ENCODE measurements at places on chromosomes 7 and 10.

DNA sequence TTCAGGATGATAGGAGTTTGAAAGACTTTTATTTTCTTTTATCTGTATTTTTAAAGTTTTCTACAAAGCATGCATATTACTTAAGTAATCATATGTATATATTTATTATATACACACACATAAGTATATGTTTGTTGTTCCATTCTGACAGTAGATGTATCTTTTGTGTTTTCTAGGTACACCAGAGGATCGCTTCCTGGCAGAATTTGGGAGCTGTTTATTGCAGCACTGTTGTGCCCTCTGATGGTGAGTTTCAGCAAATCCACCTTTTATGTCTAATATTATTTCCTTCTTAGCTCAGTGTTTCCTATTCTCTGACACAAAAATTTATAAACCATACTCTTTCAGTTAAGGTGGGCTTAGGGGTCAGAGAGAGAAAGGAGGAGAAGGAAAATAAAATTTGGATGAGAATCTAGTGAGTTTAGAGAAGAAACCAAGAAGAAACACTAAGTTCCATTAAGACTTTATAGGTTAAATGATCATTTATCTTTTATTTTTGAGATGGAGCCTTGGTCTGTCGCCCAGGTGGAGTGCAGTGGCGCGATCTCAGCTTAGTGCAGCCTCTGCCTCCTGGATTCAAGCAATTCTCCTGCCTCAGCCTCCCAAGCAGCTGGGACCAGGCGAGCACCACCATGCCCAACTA lies 59.2 kb upstream of the OIT3 start:
- DNase-seq: peak; percentile 52

- DNase-seq: no peak
Observed at GRCh38 chr10:102434394-102435132, 2.2 kb upstream of the CUEDC2 start.

GRCh38 chr10:54478601-54479000 lies 322.4 kb downstream of the PCDH15 start:
- no peak for DNase-seq

DNA sequence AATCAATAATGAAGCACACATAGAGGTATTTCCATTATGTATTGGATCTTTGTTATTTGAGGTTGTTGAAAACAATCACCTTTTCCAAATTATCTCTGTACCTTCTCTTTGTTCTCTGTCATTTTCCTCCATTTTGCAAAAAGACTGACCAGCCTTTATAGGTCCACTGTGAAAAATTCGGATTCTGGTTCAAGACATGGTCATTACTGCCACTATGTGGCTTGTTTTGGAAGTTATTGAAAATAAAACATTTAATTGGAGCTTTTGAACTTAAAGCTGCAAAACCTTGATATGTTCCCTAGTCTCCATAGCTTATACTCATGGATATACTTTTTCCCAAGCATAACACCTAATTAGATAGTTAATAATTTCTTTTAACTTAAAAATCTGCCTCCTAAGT lies 1094.4 kb downstream of the NRG3 start:
- DNase-seq: peak; percentile 11

GRCh38 chr10:22851865-22852239 lies 76.0 kb upstream of the ARMC3 start:
- peak; percentile 40 for DNase-seq

DNA sequence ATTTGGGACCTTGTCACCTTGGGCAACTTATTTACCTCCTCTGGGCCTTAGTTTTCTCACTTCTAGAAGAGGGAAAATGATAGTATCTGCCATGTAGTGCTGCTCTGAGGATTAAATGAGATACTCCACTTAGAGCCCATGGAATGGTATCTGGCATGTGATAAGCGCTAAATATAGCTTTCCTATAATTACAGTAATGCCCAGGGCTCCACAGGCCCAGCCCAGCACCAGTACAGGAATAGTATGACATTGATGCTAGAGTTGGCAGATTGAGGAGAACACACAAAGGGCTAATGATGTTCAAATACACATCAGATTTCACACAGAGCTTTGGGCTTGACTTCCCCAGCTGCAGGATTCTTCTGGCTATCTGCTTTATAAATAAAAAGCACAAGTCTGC lies 34.9 kb downstream of the FAS start:
- no peak for DNase-seq

GRCh38 chr7:68529221-68529620 lies 1069.1 kb upstream of the AUTS2 start:
- DNase-seq: no peak

- no peak for DNase-seq
Observed at GRCh38 chr7:484356-485101, 35.1 kb downstream of the PDGFA start.

DNA sequence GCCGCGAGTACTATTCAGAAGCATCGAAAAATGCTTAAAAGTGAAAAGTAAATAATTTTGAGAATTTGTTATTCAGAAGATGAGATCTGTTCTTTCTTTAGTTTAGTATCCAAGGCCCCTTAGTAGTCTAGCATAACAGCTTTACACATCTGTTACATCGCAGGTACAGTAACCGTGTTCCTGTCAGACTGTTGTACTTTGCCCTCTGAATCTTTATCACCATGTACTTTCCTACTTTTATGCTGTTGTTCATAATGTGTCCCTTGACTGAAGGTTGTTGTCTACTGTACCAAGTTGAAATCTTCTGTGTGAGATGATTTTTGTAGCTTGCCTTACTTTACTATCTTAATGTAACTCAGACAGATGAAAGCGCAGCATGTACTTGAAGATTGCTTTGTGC lies 38.3 kb downstream of the WAC start:
- DNase-seq: no peak

DNA sequence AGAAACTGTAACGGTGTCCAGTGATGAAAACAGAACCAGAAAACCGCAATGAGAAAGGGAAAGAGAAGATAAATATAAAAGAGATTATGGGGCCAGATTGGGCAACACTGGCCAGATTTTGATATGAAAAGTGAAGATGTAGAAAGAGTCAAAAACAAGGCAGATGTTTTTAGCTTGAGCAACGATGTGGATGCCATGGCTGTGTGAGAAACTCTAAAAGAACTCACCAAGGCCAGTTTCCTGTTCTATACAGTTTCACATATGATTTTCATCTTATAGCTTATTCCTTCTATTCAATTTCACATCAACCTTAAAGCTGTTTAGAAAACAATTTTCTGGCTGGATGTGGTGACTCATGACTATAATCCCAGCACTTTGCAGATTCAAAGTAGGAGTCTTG lies 36.3 kb downstream of the CSTF2T start:
- no peak for DNase-seq

GRCh38 chr7:36440880-36441279 lies 51.2 kb downstream of the ANLN start:
- DNase-seq: peak; percentile 31

DNA sequence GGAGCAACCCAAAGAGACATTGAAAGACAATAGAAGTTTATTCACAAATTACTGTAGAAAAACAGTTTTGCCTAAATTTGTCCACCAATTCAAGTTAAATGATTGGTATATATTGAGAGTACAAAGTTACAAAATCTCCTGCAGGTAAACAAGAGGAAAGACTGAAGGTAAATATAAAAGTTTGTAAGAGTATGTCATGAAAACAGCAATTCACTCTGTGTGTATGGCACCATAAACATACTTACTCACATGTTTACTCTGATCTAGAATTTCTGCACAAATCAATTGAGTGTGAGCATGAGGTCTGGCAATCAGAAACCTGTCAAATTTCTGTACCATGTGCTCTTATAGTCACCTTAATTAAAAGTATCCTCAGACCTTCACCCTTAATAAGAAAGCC lies 800.9 kb upstream of the MBL2 start:
- no peak for DNase-seq
